ENCODE measurements at places on chromosomes 12 and 14. TPM values are rescaled to one million over a fixed set of nuclear protein-coding genes. Genes with fewer than 3 reads are reported as not detected.

The KLHL28 gene
- polyA plus RNA-seq = 16.7 TPM

The RBP5 gene
- 41.9 TPM for polyA plus RNA-seq

The C12orf54 gene
- polyA plus RNA-seq = not detected

The ADAM21 gene
- 0.45 TPM for polyA plus RNA-seq

The SYNDIG1L gene
- polyA plus RNA-seq = 0.19 TPM

The DPF3 gene
- polyA plus RNA-seq = 3.9 TPM

The AMHR2 gene
- 0.30 TPM for polyA plus RNA-seq

The INHBE gene
- 0.65 TPM for polyA plus RNA-seq

The CCDC184 gene
- polyA plus RNA-seq = 0.42 TPM

The EFCAB11 gene
- 19.9 TPM for polyA plus RNA-seq

The PCED1B gene
- polyA plus RNA-seq = 3.3 TPM

The PLA2G1B gene
- polyA plus RNA-seq = 0.91 TPM

The LRRK2 gene
- polyA plus RNA-seq = 28.5 TPM

The KRT74 gene
- polyA plus RNA-seq = not detected

The LALBA gene
- polyA plus RNA-seq = not detected

The RFX4 gene
- polyA plus RNA-seq = not detected

The CCDC60 gene
- polyA plus RNA-seq = not detected

The CD69 gene
- polyA plus RNA-seq = 5.2 TPM

The PTPRQ gene
- polyA plus RNA-seq = 28.0 TPM

The SLC41A2 gene
- polyA plus RNA-seq = 4.3 TPM

The SOAT2 gene
- 2.3 TPM for polyA plus RNA-seq

The KRT73 gene
- not detected for polyA plus RNA-seq

The FAIM2 gene
- polyA plus RNA-seq = 2.5 TPM

The TTC6 gene
- 0.24 TPM for polyA plus RNA-seq

The NKX2-1 gene
- polyA plus RNA-seq = not detected

The PRPH gene
- polyA plus RNA-seq = 0.34 TPM

The PLEKHG7 gene
- 1.1 TPM for polyA plus RNA-seq

The SIX6 gene
- polyA plus RNA-seq = not detected

The TMEM263 gene
- polyA plus RNA-seq = 87.7 TPM

The RNU4-1 gene
- not detected for polyA plus RNA-seq

The DBX2 gene
- not detected for polyA plus RNA-seq

The C12orf50 gene
- polyA plus RNA-seq = 0.39 TPM

The KRT82 gene
- not detected for polyA plus RNA-seq

The SALL2 gene
- polyA plus RNA-seq = 54.7 TPM

The AQP6 gene
- polyA plus RNA-seq = 16.1 TPM

The YAF2 gene
- polyA plus RNA-seq = 28.4 TPM

Data from renal cortex interstitium (tissue), 15 donors.